K562 (cell line): ENCODE measurements at places on chromosomes 5 and 9. TPM values are rescaled to one million over a fixed set of nuclear protein-coding genes. Genes with fewer than 3 reads are reported as not detected.

ACSL6 gene
- 1.5 and 1.6 TPM in 2 replicates for total RNA-seq

LPAR1 gene
- 0.09 and 0.13 TPM in 2 replicates for total RNA-seq

KIF12 gene
- not detected in 2 replicates for total RNA-seq

CCDC180 gene
- 2.3 TPM in 2 replicates for total RNA-seq

DNA sequence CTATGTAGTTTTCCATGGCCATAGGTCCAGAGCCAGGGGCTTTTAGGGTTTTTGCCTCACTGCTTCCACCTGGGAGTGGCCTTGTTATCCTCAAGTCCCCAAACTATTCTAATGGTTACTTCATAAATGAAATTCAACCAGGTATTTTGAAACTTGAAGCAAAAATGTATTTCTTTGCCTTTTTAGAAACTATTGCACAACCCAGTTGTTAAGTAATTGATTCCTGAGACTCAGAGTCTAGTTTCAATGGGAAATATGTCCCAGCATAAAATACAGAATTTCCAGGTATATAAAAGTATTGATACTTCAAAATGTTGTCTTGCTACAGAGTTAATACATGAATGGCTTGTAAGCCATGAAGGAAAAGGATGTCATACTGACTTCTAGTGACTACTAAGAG, 456.2 kb upstream of the DAB2 start:
- H3K27ac ChIP-seq = no peak overlapping the region
- H3K4me1 ChIP-seq = no peaks in the 10 kb centered on the region
- H3K4me3 ChIP-seq = no peak overlapping the region
- H3K36me3 ChIP-seq = no peaks in the 10 kb centered on the region
- H3K27me3 ChIP-seq = no peaks in the 10 kb centered on the region

- no peaks in the 10 kb centered on the region for H3K27me3 ChIP-seq
- no peak overlapping the region for H3K4me3 ChIP-seq
- H3K27ac ChIP-seq = no peak overlapping the region
- no peak for DNase-seq
Observed at GRCh38 chr5:88557881-88558280, 289.2 kb upstream of the TMEM161B start.

- no peaks in the 10 kb centered on the region; the same call in 2 of the 3 replicates for H3K27me3 ChIP-seq
- no peak for DNase-seq
- no peak overlapping the region for H3K4me3 ChIP-seq
- H3K27ac ChIP-seq = no peak overlapping the region
- no peaks in the 10 kb centered on the region for H3K36me3 ChIP-seq
- no peaks in the 10 kb centered on the region for H3K4me1 ChIP-seq
Observed at GRCh38 chr5:146001544-146002190, 65.3 kb downstream of the SH3RF2 start.

GRCh38 chr5:5026409-5026785, 113.7 kb upstream of the ADAMTS16 start:
- no peaks in the 10 kb centered on the region for H3K27me3 ChIP-seq
- H3K27ac ChIP-seq = no peak overlapping the region
- no peak overlapping the region for H3K4me3 ChIP-seq
- no peaks in the 10 kb centered on the region for H3K36me3 ChIP-seq
- H3K4me1 ChIP-seq = no peaks in the 10 kb centered on the region

GRCh38 chr5:136193322-136193935, 467 bp upstream of the SMIM32 start:
- H3K27me3 ChIP-seq = peaks cover 36% of the 10 kb centered on the region
- H3K27ac ChIP-seq = no peak overlapping the region
- H3K4me3 ChIP-seq = no peak overlapping the region
- no peaks in the 10 kb centered on the region for H3K36me3 ChIP-seq
- no peak for DNase-seq
- peaks cover 4% of the 10 kb centered on the region; the same call in 2 of the 3 replicates for H3K4me1 ChIP-seq

GRCh38 chr5:8208307-8208706, 339.4 kb downstream of the MTRR start:
- H3K4me3 ChIP-seq = no peak overlapping the region
- H3K27ac ChIP-seq = no peak overlapping the region
- no peaks in the 10 kb centered on the region for H3K4me1 ChIP-seq
- no peak for DNase-seq

GRCh38 chr5:101306391-101307137, 403.5 kb upstream of the ST8SIA4 start:
- no peaks in the 10 kb centered on the region for H3K36me3 ChIP-seq
- H3K27ac ChIP-seq = no peak overlapping the region
- H3K4me1 ChIP-seq = no peaks in the 10 kb centered on the region
- no peak overlapping the region for H3K4me3 ChIP-seq
- no peaks in the 10 kb centered on the region for H3K27me3 ChIP-seq

DNA sequence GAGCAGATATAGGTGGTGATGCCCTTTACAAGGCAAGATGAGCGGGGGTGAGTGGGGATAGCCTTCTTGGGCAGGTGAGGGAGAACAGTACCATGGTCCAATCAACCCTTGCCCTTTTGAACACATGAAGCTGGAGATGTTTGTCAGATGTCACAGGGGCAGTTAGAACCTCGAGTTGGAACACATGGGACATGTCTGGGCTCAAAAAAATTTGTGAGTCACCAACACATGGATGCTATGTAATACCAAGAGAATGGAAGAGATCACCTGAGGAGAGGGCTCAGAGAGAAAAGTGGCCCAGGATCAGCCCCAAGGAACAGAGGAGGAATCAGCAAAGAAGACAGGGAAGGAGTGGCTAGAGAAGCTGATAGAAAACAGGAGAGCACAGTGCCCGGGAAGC, 4.7 kb downstream of the PHYKPL start:
- H3K27me3 ChIP-seq = no peaks in the 10 kb centered on the region
- no peak overlapping the region for H3K27ac ChIP-seq
- peaks cover 37% of the 10 kb centered on the region for H3K4me1 ChIP-seq
- no peak for DNase-seq
- H3K36me3 ChIP-seq = peaks cover 77% of the 10 kb centered on the region

DNA sequence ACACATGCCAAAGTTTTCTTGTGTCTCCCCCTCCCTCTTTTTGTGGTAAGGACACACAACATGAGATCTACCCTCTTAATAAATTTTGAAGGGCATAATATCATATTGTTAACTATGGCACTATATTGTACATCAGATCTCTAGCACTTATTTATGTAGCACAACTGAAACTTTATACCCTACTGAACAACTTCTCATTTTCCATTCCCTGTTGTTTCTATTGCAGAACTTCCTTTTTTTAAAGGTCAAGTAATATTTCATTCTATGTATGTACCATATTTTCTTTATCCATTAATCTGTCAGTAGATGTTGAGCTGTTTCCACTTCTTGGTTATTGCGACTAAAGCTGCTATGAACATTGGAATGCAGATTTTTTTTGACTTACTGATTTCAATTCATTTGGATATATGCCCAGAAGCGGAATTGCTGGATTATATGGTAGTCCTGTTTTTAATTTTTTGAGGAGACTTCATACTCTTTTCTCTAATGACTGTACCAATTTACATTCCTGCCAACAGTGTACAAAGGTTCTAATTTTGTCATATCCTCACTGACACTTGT, 305.3 kb downstream of the PRR16 start:
- no peaks in the 10 kb centered on the region for H3K27me3 ChIP-seq
- no peaks in the 10 kb centered on the region for H3K4me1 ChIP-seq
- H3K36me3 ChIP-seq = no peaks in the 10 kb centered on the region
- no peak for DNase-seq

DNA sequence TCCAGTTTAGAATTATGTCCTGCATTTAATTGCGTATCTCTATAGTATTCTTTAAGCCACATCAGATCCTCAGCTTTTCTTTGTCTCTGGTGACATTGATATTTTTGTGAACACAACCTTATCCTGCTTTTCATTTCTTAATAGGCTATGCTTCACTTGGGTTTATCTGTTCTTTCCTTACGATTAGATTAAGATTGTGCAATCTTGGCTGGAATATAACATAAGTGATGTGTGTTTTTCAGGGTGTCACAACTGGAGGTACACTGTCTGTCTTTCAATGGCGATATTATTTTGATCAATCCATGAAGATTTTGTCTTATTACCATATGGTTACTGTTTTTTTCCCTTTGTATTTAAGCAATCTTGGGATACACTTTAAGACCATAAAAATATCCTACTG, 23.6 kb downstream of the NAA35 start:
- H3K4me3 ChIP-seq = no peak overlapping the region
- no peak for DNase-seq
- peaks cover 66% of the 10 kb centered on the region; the same call in 2 of the 3 replicates for H3K36me3 ChIP-seq
- no peaks in the 10 kb centered on the region for H3K4me1 ChIP-seq
